ENCODE measurements at places on chromosomes 12 and 14. TPM values are rescaled to one million over a fixed set of nuclear protein-coding genes. Genes with fewer than 3 reads are reported as not detected.

DNA sequence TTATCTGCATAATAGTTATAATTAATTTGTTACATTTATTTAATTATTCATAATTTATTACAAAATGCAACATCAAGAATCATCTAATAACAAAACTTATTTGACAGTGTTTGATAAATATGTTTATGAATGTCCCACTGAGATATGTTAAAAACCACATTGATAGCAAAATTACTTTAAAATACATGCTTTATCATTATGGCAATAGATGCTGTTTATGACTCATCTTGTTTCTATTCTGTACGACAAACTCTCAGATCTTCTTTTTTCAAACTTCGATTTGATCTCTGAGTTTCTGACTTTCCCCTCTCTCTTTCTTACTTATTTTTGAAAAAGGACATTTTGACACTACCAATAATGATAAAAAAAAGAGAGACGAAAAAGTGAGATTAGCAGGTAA is 56.8 kb upstream of the LRRK2 start:
- DNase-seq, result no peak

DNA sequence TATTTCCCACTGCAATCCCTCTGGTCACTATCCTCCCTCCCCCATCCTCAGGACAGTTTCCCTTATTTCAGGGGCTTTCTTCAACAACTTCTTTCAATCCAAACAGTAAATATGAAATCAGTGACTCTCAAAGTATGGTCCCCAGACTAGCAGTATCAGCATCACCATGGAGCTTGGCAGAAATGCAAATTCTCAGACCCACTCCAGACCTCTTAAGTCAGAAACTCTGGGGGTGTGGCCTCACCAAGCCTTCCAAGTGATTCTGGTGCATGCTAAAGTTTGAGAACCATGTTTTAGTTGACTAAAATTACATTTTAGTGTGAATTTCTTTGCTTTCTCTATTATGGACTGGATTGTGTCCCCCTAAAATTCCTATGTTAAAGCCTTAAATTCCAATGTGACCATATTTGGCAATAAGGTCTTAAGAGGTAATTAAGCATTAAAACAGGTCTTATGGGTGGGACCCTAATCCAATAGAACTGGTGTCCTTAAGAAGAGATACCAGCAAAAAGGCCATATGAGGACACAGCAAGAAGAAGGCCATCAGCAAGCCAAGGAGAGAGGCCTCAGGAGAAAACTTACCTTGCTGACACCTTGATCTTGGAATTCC is 23.2 kb downstream of the ATP2B1 start:
- DNase-seq, result no peak

DNA sequence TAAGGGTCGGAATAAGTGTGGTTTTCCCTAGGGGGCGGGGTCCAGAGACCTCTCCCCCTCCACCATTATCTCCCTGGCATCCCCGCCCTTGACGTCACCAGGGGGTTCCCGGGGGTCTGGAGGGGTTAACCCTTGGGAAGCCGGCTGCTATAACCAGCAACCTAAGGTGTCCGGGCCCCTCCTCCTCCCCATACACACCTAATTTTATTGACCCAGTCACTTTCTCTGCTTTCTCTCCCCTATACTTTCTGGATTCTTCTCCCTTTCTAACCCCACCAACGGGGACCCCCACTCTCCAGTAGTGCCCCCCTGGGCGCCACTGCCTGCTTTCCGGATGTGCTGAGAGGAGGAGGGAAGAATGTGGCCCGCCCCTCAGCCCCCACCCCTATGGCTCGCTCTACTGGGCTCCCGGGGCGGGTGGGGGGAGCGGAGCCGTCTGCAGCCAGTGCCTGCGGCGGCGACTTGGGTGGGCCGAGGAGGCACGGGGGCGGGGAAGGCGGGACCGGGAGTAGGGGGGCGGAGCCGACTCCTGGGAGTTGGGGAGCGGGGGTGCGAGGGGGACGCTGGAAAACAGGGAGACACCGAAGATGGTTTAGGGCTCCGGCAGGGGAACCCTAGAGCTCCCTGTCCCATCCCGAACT is 1.8 kb downstream of the GLI1 start:
- peak; percentile 76 for DNase-seq

NANOG gene
- total RNA-seq, result not detected

- DNase-seq, result peak; percentile 85
These were observed 120.7 kb downstream of the AACS start for GRCh38 chr12:125185740-125186470.

DNA sequence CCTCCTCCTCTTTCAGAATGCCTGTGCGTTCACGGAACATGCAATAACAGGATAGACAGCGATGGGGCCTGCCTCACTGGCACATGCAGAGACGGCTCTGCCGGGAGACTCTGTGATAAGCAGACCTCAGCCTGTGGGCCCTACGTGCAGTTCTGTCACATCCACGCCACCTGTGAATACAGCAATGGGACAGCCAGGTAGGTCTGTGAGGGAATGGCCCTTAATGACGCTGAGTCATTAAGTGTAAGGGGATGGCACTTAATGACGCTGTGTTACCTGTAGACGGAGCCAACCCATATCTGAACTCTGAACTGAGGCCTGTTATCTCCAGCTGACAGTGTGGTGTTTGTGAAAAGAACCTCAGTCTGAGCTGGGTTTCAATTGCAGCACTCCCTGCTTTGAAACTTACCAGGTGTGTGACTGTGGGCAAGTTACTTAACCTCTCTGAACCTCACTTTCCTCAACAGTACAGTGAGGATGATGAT is 86.9 kb downstream of the STAB2 start:
- no peak for DNase-seq

DNA sequence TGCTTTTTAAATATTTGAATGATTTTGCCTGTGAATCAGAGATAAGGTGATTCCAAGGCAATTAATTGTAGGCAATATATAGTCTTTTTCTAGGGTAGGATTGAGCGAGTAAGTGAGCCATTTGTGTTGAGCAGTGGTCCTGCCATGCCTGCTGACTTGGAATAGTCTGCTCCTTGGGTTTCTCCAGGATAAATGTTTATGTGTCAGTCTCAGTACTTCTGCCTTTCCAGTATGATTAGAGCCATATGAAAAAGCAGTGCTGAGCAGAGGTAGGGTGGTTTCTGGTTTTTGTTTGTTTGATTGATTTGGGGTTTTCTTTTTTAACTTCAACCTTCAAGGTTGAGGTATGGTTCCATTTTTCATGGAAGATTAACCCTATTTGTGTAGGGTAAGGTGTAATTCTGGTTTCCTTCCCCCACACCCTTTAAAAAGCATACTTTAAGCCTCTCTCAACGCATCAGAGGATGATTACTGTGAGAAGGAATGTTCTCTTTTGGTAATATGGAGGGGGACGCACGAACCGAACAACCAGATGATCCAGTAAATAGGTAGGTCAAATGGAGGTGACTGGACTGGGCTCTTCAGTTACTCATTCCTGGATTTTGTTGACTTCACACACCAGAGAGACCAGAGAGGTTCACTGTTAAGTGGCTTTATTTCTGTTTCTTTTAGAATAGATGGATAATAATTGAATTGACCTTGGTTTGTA is 22.7 kb downstream of the FRMD6 start:
- no peak for DNase-seq

GRCh38 chr14:89629383-89629782 is 212.3 kb upstream of the FOXN3 start:
- DNase-seq, result no peak

HOXC10 gene
- total RNA-seq, result not detected

All from activated CD4-positive, alpha-beta T cell treated with anti-CD3 and anti-CD28 coated beads, Interleukin-2, amount 10 ng/mL, durations not matched to agents 24 days and 14 days (primary cell).